CD4-positive, alpha-beta T cell treated with Interleukin-10 for 1 hour (primary cell): ENCODE measurements at places on chromosomes 13 and 19.

- DNase-seq = no peak
Measured at GRCh38 chr13:107070792-107071191, 502.9 kb upstream of the ARGLU1 start.

DNA sequence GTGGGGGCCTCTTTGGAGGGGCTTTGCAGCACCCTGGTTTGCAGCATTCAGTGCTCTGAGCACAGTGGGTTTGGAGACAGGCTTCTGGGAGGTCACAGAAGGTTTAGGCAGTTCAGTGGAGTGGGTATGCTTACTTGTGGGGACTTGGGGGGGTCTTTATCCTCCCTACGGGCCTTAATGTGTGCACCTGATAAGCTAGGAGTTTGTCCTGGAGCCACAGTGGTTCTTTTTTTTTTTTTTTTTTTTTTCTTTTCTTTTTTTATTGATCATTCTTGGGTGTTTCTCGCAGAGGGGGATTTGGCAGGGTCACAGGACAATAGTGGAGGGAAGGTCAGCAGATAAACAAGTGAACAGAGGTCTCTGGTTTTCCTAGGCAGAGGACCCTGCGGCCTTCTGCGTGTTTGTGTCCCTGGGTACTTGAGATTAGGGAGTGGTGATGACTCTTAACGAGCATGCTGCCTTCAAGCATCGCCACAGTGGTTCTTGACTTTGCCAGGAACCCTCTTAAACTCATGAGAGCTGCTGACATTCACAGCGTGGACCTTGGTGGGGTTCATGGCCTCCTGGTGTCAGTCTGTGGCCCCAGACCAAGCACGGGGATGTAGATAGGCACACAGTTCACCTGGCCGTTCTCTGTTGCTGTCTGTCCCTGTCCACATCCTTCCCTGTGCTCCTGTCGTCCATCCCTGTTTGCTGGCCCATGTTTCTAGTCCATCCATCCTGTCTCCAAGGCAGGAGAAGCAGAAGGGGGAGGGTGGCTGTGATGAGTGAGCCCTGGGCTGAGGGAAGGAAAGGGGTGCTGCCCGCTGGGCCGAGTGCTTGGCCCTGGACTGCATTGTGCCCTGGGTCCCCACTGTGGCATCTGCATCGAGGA, 2.7 kb downstream of the EGLN2 start:
- DNase-seq = peak; percentile 10

DNA sequence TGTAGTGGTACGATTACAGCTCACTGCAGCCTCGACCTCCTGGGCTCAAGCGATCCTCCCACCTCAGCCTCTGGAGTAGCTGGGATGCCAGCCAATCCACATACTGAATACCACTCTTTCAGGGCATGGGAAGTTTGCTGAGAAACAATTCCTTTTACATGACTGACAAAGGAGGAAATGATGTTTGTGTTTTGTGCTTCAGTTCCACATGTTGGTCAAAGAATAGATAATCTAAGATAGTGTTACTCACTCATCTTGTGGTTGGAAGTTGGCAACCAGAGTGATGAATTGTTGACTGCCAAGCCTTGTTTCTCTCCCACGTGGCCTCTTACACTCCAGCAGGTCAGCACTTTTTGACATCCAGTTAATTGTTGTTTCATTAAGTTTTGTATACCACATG, 7.6 kb downstream of the MBD3L2B start:
- peak; percentile 7 for DNase-seq

GRCh38 chr19:48646001-48646721, at the start of gene CA11:
CA11 (minus strand) TSS chr19:48646187; CDS start chr19:48645632, 555 bp downstream.
- DNase-seq = peak; percentile 95

DNA sequence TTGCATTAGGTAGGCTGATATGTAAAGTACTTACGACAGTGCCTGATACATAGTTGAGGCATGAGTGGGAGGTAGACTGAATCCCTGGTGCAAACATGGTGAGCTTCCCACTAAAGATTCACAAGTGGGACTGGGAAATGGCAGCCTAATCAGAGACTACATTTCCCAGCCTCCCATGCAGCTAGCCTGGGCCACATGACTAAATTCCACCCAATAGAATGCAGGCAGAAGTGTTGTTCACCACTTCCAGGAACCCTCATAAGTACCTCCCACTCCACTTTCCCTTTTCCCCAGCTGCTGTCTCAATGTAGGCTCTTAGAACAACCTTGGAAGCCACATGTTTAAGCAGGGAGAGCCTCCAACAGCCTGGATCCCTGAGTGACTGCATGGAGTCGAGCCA, 104.9 kb downstream of the CACNA1A start:
- no peak for DNase-seq

DNA sequence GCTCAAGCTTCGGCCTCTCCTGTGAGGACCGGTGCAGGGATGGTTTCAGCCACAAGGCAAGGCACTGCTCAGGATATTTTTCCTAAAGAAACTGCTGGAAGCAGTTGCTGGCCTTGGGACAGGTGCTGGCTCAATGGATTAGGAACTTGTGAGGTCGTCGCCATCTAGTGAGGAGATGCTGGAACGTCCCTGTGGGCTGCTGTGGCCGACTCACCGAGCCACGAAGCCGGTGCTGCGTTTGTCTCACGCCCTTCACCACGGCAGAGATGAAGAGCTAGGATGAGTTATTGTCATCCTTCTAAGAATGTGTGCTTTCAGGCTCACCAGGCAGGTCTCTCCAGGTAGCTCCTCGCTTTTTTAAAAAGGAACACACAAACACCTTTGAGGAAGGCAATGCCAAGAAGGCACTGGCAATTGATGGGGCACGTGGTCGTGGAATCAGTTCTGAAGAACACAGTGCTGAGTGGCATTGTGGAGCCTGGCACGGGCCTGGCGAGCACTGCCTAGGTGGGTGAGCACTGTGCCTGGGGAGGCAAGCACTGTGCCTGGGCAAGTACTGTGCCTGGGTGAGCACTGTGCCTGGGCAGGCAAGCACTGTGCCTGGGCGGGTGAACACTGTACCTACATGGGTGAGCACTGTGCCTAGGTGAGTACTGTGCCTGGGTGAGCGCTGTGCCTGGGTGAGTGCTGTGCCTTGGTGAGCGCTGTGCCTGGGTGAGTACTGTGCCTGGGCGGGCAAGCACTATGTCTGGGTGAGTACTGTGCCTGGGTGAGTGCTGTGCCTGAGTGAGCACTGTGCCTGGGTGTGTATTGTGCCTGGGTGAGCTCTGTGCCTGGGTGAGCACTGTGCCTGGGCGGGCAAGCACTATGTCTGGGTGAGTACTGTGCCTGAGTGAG, 140.4 kb downstream of the TEX29 start:
- no peak for DNase-seq

GRCh38 chr19:48798937-48799336, 11.9 kb downstream of the BCAT2 start:
- DNase-seq = no peak

DNA sequence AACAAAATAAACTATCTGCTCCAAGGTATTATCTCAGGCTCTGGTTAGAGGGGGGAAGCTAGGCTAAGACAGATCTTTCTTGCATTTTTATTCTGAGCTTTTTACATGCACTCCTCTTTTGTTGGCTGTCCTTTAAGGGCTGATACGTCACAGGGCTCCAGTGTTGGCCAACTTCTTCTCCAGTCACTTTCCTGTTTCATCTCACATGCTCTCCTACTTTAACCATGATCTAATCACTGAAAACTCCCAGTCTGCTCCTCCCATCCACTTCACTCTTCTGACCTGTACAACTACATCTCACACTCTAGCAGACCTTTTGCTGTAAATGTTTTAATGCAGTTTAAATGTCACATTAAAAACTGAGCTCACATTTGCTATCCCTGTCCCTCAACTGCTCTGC, 510.0 kb upstream of the KLF12 start:
- no peak for DNase-seq

- no peak for DNase-seq
Measured at GRCh38 chr13:34700155-34700554, 241.9 kb upstream of the NBEA start.

- no peak for DNase-seq
Measured at GRCh38 chr19:56595548-56595899, 422 bp downstream of the ZNF71 start.

DNA sequence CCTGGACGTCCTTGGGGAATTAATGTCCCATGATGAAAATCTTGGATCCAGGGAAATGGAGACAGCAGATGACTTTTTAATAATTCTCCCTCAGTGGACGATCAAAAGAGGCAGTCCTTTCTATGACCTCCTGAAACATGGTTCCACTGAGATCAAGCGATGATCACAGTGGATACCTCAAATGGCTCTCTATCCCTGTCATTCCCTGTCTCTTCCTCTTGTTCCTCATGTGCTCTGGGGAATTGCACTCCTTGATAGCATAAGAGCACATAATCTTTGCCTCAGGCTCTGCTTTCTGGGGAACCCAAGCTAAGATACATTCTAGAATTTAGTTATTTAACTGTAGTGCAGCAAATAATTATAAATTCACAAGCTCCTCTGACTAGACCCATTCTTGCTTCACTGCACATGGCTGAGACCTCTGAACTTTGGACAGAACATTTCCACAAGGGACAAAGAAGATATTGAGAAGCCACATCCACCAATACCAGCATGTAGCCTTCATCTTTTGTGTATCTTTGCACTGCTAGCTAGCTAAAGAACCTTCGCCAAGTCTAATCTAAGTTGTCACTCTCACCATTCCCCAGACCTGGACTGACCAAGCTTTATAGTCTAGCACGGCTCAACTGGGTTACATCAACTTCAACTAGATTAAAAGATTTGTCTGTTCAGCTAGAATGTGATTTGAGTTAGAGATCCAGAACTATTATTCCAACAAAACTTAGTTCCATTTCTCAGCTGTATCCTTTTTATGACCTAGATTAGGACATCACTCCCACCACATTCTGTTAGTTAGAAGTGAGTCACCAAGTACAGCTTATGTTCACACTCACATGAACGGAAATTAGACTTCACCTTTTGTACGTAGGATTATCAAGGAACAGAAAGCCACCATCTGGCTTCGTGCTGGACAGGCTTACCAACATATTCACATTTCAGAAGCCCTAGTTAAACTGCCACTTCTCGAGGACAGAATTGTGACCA, 142.7 kb downstream of the SUCLA2 start:
- no peak for DNase-seq

GRCh38 chr13:109395014-109395413, 391.4 kb downstream of the IRS2 start:
- DNase-seq = no peak

DNA sequence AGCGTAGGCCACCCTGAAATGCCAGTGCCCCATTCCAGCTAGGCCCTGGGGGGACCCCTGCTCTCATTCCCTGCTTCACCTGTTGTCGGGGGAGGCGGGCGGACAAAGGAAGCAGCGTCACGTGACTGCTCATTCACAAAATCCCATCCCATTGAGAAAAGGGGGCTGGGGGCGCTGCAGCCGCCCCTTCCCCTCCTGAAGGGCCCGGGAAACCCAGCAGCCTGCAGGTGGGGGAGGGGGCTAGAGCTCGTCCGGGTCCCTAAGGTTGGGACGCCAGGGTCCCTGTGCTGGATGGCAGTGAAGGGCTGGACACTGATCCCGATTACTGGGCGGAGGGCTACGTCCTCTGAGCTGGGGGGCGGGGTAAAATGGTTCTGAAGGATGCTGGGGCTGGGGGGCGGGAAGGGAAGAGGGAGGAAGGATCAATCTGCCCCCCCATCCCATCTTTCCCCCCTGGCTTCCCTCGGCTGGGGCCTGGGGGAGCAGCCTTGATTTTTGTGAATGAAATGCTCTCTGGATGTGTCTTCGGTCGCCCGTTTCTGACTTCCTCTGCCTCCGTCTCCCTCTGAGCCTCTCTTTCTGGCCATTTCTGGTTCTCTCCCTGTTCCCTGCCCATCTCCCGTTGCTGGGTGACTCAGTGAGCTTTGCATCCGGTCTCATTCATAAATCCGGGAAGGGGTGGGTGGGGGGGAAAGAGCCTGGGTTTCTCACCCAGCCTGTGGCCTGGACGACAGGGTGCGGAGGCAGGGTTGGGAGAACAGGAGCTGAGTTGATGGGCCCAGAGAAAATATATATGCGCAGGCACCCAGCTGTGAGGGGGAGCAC, 816 bp downstream of the SPRED3 start:
- no peak for DNase-seq
